ENCODE measurements at places on chromosomes 5 and 9.

GRCh38 chr9:13900449-13900848 lies 413.5 kb downstream of the NFIB start:
- no peak for DNase-seq

- DNase-seq = no peak
Measured at GRCh38 chr5:24530906-24531305, 113.9 kb downstream of the CDH10 start.

- DNase-seq = no peak
Measured at GRCh38 chr9:97694769-97695168, 2.4 kb downstream of the XPA start.

DNA sequence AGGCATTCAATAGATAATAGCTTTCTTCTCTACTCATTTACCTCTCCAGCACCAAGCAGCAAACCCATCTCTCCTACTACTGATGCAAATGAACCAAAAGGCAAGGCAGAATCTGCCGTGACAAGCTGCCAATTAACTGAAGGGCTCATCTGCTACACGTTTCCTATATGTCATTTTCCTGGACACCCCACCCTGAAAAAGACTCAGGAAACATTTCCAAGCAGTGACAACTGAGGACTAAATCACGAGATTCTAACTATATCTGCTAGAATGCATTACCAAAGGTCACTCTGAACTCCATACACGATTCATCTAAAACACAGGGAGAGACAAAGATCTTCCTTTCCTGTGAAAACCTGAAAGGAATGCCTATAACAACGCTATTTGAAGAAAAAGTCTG lies 12.9 kb downstream of the PLPP1 start:
- no peak for DNase-seq

DNA sequence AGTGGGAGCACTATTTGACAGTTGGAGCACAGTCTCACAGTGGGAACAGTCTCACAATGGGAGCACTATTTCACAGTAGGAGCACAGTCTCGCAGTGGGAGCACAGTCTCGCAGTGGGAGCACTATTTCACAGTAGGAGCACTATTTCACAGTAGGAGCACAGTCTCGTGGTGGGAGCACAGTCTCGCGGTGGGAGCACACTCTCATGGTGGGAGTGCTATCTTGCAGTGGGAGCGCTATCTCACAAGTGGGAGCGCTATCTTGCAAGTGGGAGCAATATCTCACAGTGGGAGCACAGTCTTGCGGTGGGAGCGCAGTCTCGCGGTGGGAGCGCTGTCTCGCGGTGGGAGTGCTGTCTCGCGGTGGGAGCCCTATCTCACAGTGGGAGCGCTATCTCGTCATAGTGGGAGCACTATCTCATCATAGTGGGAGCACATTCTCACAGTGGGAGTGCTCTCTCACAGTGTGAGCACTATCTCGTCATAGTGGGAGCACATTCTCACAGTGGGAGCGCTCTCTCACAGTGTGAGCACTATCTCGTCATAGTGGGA lies 56.1 kb downstream of the MED10 start:
- DNase-seq = no peak

- no peak for DNase-seq
Measured at GRCh38 chr5:91313757-91314673, 69.1 kb downstream of the ARRDC3 start.

GRCh38 chr5:112154940-112155686 lies 264.0 kb downstream of the EPB41L4A start:
- no peak for DNase-seq

GRCh38 chr9:111952559-111952958 lies 55.9 kb downstream of the UGCG start:
- no peak for DNase-seq

- DNase-seq = no peak
Measured at GRCh38 chr5:100799166-100799565, 103.9 kb downstream of the ST8SIA4 start.

DNA sequence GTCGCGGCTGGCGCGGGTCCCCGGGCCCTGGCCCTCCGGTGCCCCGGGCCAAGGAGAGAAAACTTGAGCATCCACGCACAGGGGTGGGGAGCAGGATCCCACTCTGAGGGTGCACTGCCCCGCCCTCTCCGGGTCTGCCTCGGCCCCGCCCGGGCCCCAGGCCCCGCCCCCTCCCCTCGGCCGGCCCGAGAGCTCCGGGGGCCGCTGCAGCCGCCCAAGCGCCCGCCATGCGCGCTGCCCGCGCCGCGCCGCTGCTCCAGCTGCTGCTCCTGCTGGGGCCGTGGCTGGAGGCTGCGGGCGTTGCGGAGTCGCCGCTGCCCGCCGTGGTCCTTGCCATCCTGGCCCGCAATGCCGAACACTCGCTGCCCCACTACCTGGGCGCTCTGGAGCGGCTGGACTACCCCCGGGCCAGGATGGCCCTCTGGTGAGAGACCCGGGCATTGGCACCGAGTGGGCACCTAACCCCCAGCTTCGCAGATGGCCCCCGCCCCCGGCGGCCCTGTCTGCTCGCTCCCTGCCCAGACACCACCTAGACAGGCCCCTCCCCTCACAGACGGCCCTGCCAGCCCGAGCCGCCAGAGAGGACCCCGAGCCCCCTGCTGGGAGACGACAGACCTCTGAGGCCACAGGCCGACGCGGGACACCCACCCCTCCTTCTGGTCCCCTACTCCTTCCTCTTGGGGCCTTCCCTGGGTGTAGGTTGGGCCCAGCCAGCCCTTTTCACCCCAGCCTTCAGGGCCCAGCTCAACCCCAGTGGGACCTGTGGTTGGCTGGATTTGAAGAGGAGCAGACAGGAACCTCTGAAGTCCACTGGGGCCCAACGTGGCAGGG lies at the start of gene CERCAM:
Gene CERCAM, plus strand, starts transcription at position 207 of the 831 bp plus-strand sequence. Its CDS starts 21 bp downstream, at position 228.
- DNase-seq = no peak

All from NCI-H1092 (cell line).